ENCODE measurements at places on chromosomes 4 and X.

DNA sequence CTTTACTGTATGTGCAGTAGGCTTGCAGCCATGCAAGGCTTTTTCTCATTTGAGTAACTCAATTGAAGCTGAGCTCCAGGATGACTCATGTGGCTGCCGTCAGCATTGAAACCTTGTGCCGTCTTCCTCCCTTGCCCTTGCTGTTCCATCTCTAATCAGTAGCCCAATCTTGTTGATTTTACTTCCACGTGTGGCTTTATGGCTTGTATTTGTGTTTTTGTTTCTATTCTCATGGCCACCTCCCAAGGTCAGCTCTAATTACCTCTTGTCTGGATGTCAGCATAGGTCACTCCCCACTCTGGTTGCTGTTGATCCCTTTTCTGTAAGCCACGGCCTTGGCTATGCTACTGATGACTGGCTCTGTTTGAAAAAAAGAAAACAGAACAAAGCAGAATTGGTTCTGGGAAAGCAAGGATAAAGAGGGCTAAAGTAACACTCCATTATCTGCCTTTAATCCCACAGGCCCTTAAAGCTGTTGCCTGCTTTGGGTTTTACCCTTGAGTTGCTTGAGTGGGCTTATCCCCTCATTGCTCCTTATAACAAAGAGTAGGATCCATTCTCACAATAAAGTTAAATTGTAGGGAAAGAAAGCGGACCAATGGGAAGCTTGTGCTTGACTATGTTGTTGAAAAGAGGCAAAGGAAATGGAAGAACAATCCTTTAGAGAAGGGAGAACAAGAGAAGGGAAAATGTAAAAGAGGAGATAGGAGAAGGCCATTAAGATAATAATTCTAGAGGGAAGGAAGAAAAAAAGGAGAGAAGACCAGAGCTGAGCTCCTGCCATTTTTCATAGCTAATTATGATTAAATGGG lies 173.9 kb upstream of the PGRMC2 start:
- peak; percentile 28 for DNase-seq

DNA sequence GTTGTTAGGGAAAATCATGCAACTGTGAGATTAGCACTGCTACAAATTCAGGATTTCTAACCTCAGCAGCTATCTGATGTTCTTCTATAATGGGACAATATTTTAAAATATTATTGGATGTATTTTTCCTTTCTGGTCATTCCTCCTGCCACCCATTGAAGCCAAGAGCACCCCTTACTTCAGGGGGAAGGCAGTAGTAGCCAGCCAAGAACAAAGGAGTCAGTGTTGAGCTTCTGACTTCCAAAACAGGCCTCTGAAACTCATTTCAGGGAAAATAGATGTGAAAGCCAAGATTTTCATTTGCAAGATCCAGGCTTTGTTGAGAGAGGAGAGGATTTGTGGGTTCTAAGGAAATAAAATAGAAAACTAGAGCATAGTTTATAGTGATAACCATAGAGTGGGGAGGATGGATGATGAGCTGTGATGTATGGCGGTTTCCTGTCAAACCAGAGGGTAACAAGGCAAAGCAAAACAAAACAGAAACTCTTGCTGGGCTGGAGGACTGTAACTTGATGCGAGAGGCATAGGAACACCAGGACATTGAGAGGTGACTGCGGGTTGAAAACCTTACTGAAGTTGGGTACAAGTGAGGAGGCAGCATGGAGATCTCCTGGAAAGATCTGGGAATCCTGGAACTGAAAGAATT lies 173.7 kb upstream of the LEF1 start:
- DNase-seq, result no peak

GRCh38 chr4:8210616-8211015 lies 11.5 kb downstream of the SH3TC1 start:
- DNase-seq, result no peak

GRCh38 chr4:158710814-158711213 lies 12.4 kb downstream of the PPID start:
- no peak for DNase-seq

- no peak for DNase-seq
These were observed 33.0 kb upstream of the KIAA0232 start for GRCh38 chr4:6749340-6750171.

All from ovary (tissue), 10 donors.